ENCODE measurements at places on chromosomes 2 and 18.

DNA sequence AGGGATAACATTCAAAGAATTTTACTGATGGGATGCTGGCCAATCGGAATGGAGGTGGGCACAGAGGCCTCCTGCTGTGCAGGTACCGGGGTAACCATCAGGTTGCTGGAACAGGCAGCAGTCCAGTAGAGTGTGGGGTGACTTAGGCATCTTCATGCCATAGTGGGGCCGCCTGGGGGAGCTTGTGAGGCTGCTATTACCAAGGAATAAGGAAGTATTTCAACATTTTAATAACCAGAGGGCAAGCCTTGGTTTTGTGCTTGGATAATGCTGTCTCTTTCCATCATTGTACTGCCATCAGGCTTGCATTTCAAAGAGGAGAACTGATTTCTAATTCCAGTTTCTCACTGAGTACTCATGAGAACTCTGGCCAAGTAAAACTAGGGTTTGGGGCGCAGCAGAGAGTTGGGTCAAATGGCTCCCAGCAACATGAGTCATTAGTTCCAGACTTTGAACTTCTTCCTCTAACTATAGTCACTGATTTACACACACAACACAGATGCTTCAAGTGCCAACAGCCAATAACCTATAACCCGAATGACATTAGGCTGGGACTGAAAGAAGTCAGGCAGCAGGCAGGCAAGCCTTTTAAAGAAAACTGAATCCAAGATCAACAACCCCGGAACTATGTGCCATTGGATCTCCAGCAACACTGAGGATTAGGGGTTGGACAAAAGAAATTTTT lies 56.1 kb upstream of the FHL2 start:
- DNase-seq = no peak

GRCh38 chr2:11379558-11379957 lies 35.1 kb upstream of the ROCK2 start:
- no peak for DNase-seq

GRCh38 chr2:190409616-190410015 lies 1.5 kb downstream of the MFSD6 start:
- no peak for DNase-seq

DNA sequence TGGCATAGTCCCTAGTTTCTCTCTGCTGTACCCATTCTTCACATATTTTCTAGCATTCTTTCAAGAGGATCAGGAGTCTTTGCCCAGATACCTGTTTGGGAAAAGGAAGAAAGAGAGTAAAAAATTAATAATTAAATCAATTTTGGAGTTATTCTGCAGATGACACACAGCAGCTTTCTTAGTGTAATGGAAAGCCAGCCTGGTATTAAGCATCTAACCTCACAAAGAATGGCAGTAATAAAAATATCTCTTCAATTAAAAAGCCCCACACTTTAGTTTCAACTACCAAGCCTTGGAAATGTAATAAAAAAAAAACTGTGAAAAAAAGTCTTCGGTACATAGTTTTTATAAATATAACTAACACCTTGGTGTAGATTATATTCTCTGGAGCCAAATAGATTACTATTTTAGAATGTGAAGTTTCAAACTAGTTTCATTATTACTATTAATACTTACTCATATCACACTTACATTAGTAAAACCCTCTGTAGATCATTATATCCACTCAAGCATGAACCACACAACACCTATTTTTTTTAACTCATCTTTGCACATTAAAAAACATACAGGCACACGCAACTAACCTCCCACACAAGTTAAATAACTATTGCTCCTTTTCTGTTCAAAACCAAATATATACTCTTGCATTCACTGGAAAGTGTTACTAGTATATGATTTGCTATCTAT lies 90.9 kb downstream of the GPD2 start:
- no peak for DNase-seq

GRCh38 chr18:36420826-36421225 lies 123.3 kb downstream of the FHOD3 start:
- no peak for DNase-seq

DNA sequence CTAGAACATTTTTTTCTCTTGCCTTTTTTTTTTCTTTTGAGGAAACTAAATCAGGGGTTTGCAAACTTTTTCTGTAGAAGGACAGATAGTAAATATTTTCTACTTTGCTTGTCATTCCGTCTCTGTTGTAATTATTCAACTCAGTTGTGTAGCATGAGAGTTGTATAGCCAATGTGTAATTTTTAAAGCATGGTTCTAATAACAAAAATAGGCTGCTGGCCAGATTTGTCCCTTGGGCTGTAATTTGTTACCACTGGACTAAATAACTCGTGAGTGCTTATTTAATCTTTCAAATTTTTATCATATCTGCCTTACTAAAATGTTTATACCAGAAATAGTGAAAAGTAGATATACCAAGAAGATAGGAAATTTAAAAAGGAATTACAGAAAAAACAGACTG lies 43.0 kb downstream of the CCDC148 start:
- no peak for DNase-seq

- DNase-seq = no peak
These were observed 13.4 kb downstream of the PPP1R1C start for GRCh38 chr2:181998891-181999654.

DNA sequence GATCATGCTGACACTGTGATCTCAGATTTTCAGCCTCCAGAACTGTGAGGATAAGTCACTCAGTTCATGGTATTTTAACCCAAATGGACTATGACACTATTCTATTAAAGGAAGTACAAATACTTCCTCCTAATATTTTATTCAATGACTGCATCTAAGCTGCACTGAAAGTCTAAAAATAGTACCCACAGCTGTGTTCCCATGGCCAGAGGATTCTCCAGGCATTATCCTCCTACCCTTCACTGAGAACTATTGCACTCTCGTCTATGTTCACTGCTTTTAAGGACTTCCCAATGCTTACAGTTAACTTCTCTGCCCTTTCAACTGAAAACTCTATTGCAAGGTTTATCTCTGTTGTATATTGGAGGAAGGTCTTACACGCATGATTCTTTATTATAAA lies 15.2 kb downstream of the LRATD1 start:
- DNase-seq = no peak

DNA sequence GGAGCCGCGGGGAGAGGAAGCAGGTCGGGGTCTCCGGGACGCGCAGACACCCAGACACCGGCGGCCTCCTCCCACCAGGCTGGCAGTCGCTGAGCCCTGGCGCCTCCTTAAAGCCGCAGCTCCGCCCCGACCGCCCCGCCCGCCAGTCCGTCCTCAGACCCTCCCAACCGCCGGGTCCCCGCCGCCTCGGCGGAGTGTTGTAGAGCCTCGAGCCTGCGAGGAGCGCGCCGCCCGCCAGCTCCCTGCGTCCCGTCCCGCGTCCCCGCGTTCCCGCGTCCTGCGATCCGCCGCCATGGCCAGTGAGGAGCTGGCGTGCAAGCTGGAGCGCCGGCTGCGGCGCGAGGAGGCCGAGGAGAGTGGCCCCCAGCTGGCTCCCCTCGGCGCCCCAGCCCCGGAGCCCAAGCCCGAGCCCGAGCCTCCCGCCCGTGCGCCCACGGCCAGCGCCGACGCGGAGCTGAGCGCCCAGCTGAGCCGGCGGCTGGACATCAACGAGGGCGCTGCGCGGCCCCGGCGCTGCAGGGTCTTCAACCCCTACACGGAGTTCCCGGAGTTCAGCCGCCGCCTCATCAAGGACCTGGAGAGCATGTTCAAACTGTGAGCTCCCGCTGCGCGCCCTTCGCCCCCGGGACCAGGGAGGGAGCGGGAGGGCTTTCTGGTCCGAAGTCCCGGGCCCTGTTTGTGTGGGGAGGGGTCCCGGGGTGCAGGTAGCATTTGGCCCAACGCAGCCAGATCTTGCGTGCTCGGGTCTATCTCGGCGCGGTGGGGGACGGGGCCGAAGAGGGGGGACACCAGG lies at the start of gene EFHD1:
EFHD1 (plus strand) TSS at position 192 of the 793 bp plus-strand sequence; CDS start at position 293, 101 bp downstream.
- peak; percentile 56 for DNase-seq

GRCh38 chr2:102226612-102227391 lies 40.0 kb downstream of the IL1RL2 start:
- no peak for DNase-seq

GRCh38 chr2:116718451-116718850 lies 1096.0 kb upstream of the DDX18 start:
- no peak for DNase-seq

All from progenitor cell of endocrine pancreas (in vitro differentiated cells).